Ovary (tissue), 10 donors: ENCODE measurements at places on chromosomes 7 and 10.

- DNase-seq, result no peak
These were observed 39.7 kb downstream of the CACNB2 start for GRCh38 chr10:18179891-18180290.

DNA sequence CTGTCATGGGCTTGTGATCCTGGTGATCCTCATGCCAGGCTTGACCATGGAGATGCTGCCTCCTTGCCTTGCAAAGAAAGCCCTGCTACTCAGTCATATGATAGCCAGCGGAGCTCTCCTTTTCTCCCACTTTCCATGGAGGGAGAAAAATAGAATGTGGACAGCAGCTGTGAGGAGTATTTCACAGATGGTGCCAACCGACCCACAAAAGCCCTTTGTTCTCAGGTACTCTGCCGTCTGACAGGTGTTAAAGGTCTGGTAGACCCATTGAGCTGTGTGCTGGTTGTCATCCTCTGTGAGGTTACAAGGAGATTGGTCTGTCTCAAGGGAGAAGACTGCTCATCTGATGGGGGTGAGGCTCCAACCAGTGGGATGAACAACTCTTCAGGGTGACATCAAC lies 29.5 kb upstream of the COBL start:
- no peak for DNase-seq

DNA sequence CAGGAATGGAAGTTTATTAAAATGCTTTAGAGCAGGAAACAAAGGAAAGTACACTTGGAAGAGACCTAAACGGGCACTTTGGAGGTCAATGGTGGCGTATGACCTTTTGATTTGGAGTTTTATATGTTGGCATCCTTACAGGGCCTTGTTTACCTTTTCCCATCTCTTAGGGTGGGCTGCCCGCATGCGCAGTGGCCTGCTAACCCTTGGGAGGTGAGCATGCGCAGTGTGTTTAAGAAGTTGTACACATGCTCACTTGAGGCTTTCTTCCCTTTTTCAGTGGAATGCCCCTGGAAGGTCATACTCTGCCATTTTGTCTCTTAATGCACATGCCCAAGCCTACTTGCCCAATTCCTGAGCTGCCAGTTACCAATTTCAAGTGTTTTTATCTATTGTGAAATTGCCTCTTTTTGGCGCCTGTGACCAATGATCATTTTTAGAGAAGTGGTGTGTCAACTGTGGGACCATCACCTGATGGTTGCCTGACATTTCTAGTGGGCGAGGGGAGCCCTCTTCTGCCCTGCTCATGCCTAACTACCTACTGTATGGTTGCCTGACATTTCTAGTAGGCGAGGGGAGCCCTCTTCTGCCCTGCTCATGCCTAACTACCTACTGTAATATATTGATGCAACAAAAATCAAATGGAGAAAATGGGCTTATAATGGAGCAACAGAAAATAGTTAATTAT lies 138.0 kb downstream of the PPP1R9A start:
- no peak for DNase-seq

GRCh38 chr7:39145283-39145682 lies 167.6 kb downstream of the POU6F2 start:
- no peak for DNase-seq

GRCh38 chr7:151930695-151931094 lies 25.6 kb upstream of the GALNTL5 start:
- DNase-seq, result no peak
